ENCODE measurements at places on chromosomes 1 and 21.
A peak's percentile ranks its signal among the peaks of the same experiment; 100 is the strongest.

DNA sequence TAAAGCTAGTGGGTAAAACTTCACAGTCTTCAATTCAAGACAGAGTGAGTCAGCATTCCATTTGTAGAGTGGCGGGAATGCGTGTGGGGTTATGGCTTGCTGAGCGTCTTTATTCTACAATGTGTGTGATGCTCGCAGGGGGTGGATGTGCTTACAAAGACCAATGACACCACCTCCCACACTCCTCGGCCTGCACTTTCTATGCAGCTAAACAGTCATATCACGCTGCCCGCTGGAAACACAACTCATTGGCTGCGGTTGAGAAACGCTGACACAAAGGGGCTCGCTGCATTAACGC is 298.5 kb downstream of the PCP4 start:
- DNase-seq, result no peak

DNA sequence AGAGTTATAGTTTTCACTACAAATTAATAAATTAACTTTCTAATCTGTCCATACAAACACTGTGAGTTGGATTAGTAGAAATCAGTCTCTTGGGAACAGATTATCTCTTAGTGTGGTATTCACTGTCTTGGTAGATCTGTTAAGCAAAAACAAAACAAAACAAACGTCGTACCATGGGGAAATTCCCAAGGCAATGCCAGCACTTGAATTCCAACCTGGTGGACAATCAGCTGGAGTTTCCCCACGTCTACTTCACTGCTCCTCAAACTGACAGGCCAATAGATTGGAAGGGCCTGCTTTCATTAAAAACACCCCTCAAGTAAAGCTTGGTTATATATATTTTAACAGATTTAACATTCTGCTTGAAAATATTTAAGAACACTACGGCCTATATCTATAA is 31.9 kb downstream of the GDAP2 start:
- DNase-seq, result no peak

- DNase-seq, result no peak
Observed at GRCh38 chr1:98660940-98661543, 479 bp upstream of the SNX7 start.

- no peak for DNase-seq
Observed at GRCh38 chr1:207603777-207604176, 41.2 kb upstream of the CR1L start.

- DNase-seq, result no peak
Observed at GRCh38 chr1:13456904-13457532, 46.8 kb downstream of the PRAMEF20 start.

DNA sequence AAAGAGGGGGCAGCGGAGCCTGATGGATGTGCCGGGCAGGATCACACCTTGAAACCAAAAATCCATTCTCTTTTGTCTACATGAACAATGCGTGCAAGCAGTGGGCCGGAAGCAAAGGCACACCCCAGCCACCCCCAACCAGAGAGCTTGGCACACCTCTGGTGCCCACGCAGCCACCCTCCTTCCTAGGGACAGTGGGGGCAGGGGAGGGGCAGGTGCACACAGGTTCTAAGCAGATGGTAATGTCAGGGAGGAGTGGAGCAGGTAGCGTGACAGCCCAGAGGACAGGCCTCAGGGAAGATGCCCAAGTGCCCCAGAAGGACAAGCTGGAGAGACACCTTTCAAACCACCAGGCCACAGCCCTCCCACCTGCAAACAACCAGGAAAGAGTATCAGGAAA is 36.5 kb downstream of the SYF2 start:
- DNase-seq, result no peak

- no peak for DNase-seq
Observed at GRCh38 chr1:163876546-163876945, 554.8 kb downstream of the NUF2 start.

- DNase-seq, result no peak
Observed at GRCh38 chr1:14697353-14697752, 98.9 kb downstream of the KAZN start.

DNA sequence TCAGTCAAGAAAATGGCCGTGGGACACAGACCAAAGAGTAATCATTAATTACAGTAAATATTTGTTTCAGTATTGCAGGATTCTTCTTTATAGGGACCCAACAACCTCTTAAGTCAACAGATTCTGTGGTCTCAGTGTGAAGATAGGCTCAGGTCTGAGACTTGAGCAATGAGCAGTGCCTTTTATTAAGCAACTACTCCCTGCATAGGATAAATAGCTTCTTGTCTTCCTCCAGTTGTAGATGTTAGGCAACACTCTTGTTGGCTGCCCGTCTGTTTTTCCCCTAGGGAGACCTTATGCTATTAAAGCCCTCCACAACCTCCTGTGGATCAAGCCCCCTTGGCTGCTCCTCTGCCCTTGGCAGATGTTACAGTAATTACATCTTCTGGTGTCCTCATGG is 1.8 kb upstream of the OMA1 start:
- DNase-seq, result no peak

GRCh38 chr1:212012034-212012740 is 23.2 kb downstream of the INTS7 start:
- peak; percentile 42 for DNase-seq

DNA sequence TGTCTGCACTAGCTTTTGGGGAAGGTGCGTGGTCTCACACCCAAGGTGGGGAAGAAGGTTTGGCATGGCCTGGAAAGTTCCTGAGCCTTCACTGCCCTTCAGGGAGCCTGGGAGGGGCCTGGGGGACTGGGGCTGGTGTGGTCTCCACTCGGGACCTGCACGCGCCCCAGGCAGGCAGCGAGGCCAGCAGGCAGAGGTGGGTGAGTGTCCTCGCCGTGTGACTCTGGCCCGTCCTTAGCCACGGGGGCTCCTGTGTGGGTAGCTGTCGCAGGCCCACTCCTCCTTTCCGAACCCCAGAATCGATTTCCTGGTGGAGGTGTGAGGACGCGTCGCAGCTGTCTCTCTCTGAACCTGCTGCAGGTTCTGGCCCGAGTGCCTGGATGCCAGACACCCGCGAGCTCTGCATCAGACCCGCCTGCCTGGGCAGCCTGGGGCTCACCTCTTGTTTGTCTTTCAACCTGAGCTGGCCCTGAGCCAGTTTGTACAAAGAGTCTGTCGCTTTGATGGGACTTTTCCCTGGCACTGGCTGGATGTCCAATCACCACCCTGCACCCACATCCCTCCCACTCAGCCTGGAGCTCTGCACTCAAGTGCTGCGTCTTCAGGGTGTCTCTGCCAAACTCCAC is 36.0 kb upstream of the SLC19A1 start:
- DNase-seq, result no peak

DNA sequence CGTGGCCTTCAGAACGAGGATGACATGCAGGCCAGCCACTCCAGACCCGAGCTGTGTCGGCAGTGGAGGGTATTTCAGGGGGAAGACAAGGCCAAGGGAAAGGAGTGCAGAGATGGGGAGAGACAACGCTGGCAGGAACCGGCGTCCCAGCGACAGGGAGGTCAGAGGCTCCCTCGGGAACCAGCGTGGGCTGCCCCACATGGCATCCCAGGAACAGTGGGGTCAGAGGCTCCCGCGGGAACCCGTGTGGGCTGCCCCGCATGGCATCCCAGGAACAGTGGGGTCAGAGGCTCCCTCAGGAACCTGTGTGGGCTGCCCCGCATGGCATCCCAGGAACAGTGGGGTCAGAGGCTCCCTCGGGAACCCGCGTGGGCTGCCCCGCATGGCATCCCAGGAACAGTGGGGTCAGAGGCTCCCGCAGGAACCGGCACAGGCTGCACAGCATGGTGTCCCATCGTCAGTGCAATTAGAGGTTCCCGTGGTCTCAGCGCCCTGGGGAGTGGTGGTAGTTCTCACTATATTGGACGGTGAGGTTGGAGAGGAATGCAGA is 43.0 kb downstream of the SLC19A1 start:
- DNase-seq, result no peak

DNA sequence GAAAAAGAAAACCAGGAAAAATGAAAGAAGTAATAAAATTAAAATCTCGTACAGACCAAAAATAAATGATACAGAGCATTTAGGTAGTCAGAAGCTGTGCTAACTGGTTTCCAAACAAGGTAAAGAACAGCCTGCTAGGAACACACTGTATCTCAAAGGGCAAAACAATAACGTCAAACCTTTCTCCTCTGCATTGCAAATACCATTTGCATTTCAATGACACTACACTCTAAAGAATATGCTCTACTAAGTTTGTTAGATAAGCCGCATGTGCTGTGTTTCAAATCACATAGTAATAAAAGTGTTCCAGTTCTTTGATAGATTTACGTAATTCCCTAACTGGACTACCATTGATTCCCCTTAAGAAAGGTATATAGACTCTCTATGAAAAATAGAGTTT is 648.8 kb downstream of the PLA2G4A start:
- no peak for DNase-seq

DNA sequence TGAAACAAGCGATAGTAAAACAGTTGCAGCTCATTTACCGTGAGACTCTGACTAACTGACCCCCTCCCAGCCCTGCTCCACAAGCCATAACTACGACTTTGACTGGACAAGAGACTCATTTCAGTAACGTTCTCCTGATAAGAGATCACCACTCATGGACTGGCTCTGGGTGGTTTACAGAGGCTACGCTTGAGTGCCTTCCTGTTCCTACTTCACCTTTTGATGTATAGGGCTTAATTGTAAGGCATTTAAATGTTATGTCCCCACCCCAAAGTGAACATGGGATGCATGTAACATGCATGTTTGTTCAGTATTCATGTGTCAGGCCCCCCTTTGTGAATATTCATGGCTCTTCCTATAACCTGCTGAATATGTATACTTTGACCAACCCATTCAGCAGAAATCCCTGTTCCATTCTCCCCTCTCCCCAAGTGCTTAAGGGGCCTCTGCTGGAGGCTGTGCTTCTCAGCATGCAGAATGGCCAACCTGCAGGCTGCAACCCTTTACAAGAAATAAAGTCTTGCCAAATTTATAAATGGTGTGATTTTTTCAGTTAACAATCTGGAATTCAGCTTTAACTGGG is 50.7 kb upstream of the SPOCD1 start:
- DNase-seq, result no peak

GRCh38 chr1:204076891-204077290 is 4.0 kb downstream of the SOX13 start:
- no peak for DNase-seq

GRCh38 chr1:93324486-93325464 is 20.9 kb upstream of the DR1 start:
- no peak for DNase-seq

GRCh38 chr1:93699049-93699384 is 17.4 kb upstream of the BCAR3 start:
- no peak for DNase-seq

All from GM18507 (cell line).